ENCODE measurements at places on chromosomes 1 and 21.

- no peak for DNase-seq
Observed at GRCh38 chr1:147099192-147099591, 73.1 kb downstream of the PRKAB2 start.

- DNase-seq: no peak
Observed at GRCh38 chr1:211723273-211723672, 47.9 kb upstream of the NEK2 start.

DNA sequence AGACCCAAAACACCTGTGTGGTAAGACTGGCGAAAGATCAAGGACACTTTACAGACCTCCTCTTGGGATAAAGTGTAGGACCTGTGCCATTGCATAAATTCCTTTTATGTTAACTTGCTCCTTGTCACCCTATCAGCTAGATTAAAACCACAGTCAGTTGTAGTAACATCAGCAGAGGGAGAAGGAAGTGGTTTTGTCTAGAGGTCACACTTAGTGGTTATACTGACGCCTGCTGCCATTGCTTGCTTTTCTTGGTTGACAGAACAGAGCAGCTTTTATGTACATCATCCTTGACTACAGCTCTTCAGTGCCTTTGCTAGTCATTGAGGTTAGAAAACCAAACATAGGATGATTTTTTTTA lies 101.4 kb downstream of the PBX1 start:
- DNase-seq: no peak

- no peak for DNase-seq
Observed at GRCh38 chr1:94069919-94070285, 51.0 kb downstream of the ABCA4 start.

DNA sequence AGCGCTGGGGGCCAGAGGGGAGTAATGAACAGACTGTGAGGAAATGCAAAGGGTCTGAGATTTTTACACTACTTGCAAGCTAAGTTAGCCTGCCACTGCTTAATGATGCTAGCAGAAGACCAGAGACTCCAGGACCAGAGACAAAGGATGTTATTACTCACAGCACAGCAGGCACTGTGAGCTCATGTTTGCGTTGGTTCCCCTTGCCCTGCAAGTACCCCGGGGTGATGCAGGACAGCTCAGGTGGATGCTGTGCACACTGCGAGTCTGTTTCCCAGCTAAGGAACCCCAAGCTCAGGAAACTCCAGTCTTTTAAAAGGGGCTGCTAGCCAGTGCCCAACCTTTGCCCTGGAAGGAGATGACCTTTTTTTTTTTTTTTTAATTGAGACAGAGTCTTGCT lies 1.2 kb downstream of the FHAD1 start:
- no peak for DNase-seq

- peak; percentile 36 for DNase-seq
Observed at GRCh38 chr1:206479183-206480125, 9.2 kb downstream of the IKBKE start.

- peak; percentile 31 for DNase-seq
Observed at GRCh38 chr1:23577056-23578004, 18.0 kb upstream of the ID3 start.

DNA sequence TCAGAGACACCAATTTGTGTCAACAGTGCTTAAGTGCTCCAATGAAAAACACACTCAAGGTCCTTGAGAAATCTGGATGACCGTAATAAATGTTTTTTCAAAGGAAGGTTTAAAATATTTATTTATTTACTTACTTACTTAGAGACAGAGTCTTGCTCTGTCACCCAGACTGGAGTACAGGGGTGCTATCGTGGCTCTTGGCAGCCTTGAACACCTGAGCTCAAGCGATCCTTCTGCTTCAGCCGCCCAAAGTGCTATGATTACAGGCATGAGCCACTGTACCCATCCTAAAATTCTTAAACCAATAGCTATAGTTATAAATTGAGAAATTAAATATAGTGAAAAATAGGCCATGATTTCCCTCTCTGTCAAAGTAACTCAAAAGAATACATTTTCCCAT lies 17.3 kb upstream of the ERICH3 start:
- no peak for DNase-seq

- DNase-seq: no peak
Observed at GRCh38 chr1:170887726-170888125, 47.6 kb upstream of the MROH9 start.
